Calu3 (cell line): ENCODE measurements at places on chromosomes 4 and X. TPM values are rescaled to one million over a fixed set of nuclear protein-coding genes. Genes with fewer than 3 reads are reported as not detected.

DNA sequence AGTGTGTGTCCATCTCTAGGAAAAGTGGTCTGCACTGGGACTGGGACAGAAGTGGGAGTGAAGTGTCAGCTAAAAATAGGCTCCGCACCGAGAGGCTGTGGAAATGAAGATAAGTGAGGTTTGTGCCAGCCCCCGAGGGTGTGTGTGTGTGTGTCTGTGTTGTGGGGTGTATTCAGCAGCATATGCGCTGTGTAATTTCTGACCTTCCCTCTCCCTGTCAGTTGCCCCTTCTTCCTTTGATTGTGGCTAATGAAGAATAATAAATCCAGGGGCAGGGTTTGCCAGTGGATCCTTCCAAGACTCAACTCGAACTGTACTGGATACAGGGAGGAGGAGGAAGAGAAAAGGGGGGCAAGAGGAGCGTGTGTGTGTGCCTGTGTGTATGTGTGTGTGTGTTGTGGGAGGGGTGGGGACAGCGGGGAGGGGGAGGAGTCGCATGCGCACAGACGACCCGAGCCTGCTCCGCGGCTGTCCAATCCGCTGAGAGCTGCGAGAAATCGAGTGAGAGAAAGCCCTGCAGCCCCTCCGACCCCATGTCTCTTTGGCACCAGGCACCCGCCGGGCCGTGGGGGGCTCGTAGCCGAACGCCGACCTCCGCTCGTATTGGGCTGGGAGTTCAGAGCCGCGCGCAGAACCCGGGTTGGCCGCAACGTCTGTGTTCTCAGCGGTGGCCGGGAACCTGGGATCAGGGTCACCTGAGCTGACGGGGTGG is 916 bp upstream of the POU4F2 start:
- DNase-seq, result no peak

DNA sequence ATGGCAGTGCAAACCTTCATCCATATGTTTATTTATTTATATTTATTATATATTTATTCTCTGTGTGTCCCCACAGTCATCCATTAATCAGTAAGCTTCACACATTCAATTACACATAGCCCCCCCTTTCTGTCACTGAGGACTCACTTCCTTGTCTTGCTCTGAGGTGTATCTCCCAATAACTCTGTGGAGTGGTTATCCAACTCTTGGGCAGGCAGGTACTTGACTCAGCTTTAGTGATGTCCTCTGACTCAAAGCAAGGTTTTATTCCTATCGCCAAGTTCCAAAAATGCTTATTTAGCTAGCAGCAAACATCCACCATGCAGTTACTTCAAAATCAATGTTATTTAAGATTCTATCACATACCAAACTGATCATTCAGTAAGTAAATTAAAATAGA is 25.2 kb upstream of the NDP start:
- DNase-seq, result no peak

The VEGFC gene
- 1.2 and 1.5 TPM in 2 replicates for total RNA-seq

The HPGDS gene
- not detected in 2 replicates for total RNA-seq

DNA sequence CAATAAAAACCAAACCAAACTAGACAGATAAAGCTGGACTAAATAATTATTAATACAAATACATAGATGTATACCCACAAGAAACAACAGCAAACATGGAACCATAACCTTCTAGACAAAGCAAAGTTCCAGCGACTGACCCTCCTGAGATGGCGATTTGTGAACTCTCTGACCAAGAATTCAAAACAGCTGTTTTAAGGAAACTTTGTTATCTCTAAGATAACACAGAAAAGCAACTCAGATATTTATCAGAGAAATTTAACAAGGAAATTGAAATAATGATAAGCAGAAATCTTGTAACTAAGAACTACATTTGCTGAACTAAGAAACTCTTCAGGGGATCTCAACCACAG is 23.4 kb upstream of the MTHFD2L start:
- DNase-seq, result no peak

The UNC5C gene
- not detected in 2 replicates for total RNA-seq

DNA sequence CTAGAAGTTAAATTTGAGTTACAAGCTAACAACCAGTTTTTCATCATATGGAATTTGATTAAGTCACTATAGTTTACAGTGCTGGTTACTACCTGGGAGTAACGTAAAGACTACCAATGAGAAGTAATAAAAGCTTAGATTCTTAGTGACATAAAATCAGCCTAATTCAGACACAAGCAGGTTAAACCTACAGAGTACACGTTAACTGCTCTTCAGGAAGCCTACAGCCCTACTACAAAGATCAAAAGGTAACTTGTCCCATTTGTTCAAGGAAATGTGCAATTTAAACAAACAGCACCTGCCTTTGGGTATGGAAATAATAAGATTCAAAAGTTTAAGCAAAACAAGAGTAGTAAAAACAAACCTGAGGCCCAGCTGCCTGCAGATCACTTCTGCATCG is 21.5 kb downstream of the PRSS12 start:
- DNase-seq, result no peak

GRCh38 chrX:123884809-123885408 is 25.1 kb downstream of the XIAP start:
- DNase-seq, result peak; percentile 42

DNA sequence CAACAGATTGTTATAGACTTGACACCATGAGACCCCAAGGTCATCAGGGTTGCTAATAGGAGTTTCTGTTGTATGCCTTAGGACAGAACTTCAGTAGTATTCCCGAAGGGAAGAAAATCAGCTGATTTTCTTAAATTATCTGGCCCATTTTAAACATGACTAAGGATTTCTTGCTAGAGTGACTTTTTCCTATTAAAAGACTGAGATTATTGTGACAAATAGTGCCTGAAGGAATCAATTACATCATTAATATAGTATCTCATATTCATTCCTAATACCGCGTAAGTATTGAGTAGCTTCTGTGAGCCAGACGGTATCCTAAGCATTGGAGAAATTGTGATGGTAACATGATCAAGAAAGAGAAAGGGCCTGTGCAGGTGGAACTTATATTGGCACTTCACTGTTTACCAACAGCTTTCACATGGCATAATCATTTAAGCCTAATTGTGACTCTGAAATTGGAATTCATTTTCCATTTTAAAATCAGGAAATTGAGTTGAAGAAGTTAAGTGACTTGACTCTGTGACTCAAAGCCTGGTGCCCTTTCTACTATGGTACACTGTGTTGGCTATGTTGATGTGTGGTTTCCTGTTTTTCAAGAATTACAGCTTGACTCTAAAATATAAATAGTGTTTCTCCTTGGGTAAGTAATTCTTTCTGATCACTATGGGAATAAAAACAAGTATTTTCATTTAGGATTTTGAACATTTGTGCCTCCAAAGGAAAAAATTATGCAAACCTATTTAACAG is 4.1 kb downstream of the AFF1 start:
- DNase-seq, result no peak

- no peak for DNase-seq
Measured at GRCh38 chrX:129741880-129742758, 3.3 kb downstream of the XPNPEP2 start.

DNA sequence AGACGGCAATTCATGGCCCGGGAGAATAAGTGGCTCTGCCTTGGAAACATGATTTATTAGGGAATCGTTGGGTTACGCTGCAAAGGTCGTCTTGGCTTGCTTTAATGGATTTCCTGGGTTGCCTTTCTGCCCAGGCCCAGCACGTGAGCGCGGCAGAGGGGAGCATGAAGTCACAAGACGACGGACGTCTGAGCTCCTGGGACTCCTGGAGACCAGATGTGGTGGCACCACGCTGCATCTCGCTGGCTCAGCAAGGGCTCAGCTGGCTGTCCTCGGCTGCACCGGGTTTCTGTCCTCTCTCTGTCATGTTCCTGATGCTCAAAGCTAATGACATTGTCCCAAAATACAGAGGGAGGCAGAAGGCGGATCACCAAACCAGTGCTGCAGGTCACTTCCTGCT is 61.2 kb downstream of the C4orf50 start:
- DNase-seq, result no peak

- no peak for DNase-seq
Measured at GRCh38 chr4:113113151-113113550, 63.7 kb downstream of the ANK2 start.

The MED14 gene
- total RNA-seq, result 53.1 and 57.4 TPM in 2 replicates

DNA sequence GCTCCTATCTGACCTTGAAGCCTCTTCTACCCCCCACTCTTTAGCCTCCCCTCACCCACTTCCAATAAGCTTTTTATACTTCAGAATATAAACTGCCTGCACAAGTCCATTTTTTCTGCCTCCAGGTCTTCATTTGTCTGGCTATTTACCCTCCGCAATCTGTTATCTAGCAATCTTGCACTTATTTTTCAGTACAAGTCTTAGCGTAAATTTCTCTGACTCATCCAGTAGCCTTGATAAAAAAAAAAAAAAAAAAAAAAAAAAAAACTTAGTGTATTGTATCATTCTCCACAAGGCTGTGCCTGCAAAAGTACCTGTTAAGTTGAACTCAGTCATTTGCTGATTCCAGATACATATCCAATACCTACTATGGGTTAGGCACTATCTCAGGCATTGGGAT is 219.5 kb upstream of the DKK2 start:
- DNase-seq, result no peak

DNA sequence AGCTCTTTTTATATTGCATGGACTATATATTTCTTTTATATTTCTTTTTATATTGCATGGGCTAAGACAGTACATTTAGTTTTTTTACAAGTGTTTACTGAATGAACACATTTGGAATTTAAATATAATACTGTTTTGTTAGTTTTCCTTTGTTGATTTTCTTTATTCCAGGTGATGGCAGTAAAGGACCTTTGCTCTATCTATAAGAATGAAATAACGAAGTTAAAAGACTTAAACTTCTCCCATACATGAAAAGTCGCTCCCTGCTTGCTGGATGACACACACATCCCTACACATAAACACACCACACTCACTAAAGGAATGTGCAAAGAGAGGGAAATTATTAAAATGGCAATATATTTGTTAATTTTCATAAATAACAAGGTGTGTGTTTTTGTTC is 102.5 kb upstream of the ANXA10 start:
- no peak for DNase-seq

DNA sequence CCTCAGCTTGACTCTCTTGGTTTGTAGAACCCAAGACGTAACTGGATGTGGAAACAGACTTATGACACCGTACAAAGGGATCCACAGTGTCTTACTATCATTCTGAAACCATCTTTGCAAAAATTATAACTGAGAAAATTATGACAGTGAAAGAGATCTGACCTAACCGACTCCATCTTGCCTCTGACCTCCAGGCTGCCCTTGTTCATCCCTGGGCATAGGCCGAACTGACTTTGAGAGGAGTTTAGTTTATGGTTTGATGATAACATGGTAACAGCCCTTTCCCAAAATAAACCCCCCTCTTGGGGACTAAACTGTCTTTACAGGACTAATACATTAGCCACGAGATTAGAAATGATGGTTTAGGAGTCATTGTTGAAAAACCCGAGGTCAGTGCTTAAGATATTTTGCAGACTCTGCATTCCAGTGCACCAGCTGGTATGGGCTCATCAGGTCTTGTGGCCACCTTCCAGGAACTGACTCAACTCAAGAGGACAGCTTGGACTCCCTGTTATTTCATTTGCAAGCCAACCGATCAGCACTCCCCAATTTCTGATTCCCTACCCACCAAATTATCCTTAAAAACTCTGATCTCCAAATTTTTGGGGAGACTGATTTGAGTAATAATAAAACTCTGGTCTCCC is 49.6 kb downstream of the CASP3 start:
- DNase-seq, result no peak

The AADAT gene
- 7.6 and 13.8 TPM in 2 replicates for total RNA-seq

GRCh38 chr4:6132716-6133115 is 67.6 kb downstream of the JAKMIP1 start:
- DNase-seq, result no peak

DNA sequence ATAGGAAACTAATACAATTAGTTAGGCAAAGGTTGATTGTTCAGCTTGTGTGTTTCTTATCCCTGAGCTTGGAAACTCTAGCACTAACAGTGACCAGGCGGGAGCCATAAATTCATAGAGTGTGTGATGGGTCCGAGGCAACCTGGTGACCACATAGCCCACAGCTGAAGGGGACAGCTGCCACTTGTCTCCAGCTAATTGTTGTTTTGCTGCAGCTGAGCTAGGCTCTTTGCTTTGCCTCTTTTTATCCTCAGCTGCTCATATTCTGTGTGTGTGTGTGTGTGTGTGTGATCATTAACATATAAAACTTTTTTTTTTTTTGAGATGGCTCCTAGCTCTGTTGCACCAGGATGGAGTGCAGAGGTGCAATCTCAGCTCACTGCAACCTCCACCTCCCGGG is 53.2 kb downstream of the DOCK11 start:
- DNase-seq, result no peak

- DNase-seq, result no peak
Measured at GRCh38 chrX:96985046-96985445, 101.3 kb downstream of the RPA4 start.

DNA sequence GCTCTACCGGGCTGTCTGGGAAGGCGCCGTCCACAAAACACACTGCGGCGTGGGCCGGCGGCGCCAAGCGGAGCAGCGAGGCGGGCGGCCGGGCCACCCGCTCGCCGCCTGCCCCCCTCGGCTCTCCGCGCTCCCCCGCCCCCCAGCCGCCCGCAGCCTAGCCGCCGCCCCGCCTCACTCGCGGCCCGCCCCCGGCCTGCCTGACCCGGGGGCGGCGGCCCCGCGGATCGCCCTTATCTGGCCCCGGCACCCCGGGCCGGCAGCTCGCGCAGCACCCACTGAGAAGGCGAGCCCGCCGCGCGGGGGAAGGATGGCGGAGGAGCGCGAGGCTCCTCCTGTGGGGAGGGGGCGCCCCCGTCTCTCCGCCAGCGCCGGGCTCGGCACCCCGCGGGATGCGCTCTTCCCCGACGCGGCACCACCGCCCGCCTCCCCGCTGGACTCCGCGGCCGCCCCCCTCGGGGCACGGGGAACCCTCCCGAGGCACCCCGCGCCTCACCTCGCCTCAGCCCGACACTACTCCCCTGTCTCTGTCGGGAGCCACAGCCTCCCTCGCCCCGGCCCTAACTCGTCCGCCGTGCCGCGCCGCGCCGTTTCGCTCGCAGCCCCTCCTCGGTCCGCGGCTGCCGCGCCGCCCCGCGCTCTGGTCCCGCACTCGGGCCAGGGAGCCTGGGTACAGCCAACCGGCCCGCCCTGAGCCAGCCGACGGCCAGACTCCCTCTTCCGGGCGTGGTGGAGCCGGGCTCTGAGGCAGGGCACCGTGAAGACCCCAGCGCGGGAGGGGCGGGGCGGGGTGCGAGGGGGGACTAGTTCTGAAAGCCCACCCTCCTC is 566 bp downstream of the ATP11C start:
- peak; percentile 43 for DNase-seq

The POU4F2 gene
- not detected in 2 replicates for total RNA-seq

GRCh38 chr4:73104695-73105094 is 35.2 kb upstream of the COX18 start:
- no peak for DNase-seq

- DNase-seq, result no peak
Measured at GRCh38 chr4:174451718-174452296, 70.5 kb downstream of the HPGD start.

GRCh38 chr4:124389591-124389990 is 322.9 kb downstream of the ANKRD50 start:
- DNase-seq, result no peak

DNA sequence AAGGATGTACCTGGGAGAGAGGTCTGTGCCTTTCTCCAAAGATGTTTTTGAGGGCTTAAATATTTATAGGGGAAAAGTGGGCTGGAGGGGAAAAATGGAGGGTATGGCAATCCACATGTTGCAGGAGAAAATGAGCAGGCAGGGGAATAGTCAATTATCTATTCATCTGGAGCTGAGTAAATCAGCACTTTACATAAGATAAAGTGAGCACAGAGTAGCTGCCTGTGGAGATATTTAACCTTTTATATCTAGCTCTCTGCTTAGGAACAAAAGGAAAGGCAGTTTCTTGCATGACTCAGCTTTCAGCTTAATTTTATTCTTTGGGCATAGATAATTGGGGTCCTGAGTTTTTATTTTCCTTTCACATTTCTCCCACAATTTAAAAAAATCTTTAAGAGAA is 93.6 kb upstream of the NPY2R start:
- no peak for DNase-seq
